ENCODE measurements at places on chromosomes 3 and 15. TPM values are rescaled to one million over a fixed set of nuclear protein-coding genes. Genes with fewer than 3 reads are reported as not detected.
A peak's percentile ranks its signal among the peaks of the same experiment; 100 is the strongest.

NUP210 gene
- total RNA-seq = 1.9 TPM

GAP43 gene
- total RNA-seq = 0.96 TPM

MAPKBP1 gene
- 22.4 TPM for total RNA-seq

SEMA3F gene
- 9.1 TPM for total RNA-seq

GRCh38 chr15:40310001-40310959 is 2.5 kb upstream of the PLCB2 start:
- no peak for DNase-seq

DNA sequence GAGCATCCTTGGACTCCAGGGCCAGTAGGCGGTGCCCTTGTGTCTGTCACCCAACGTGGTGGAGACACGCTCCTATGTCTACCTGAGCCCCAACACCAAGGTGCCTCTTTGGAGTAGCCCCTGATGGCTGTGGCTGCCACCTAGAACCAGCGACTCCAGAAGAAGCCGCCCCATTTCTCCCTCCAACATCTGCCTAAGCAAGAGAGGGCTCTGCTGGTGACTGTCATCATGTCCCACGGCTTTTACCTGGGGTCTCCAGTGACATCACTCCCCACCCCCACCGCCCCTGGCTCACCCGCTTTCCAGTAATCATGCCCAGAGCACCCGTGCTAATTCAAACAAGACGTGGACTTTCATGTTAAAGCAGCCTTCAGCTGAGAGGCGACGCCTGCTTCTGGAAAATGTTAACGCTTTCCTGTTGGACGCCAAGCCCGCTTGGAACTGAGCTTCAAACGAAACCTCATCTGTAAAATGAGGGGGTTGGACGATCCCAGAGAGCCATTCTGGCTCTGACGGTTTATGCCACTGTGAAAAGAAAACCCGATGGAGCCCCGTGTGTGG is 57.0 kb downstream of the ISG20 start:
- DNase-seq = peak; percentile 69

GRCh38 chr3:31218082-31218481 is 314.6 kb upstream of the STT3B start:
- DNase-seq = no peak

DNA sequence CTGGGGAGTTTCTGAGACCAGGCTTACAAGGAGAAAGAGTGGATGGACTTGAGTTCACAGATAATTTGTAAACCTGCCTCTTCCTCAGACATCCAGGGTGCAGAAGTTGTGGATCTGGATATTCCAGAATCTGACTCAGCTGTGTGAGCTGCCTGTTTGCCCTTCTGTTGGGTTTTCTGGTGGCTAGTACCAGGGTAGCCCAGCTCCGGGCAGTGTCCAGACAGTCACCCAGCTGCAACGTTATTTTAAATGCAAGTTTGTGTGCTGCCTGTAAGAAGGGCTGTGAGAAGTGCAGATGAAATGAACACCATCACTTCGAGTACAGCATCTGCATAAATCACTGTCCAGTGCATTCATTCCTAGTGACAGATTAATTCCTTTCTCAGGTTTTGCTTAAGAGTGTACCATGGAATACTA is 1053.0 kb downstream of the TUSC7 start:
- no peak for DNase-seq

DNA sequence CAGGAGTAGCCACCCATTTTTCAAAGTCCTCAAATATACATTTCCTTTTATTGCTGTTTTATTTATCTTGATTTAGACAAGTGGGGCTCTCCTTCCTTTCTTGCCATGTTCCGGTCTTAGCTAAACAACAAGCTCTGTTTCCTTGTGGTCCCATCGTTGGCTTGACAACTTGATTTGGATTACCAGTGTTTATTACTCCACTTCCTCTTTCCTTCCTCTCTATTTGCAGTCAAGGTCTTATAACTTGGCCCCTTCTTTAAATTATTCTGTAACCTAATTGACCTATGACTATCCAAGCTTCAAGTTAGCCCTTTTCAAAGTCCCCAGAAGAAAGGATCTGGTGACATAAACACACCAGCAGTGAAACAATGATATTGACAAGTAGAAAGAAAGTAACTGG is 130.6 kb upstream of the STT3B start:
- DNase-seq = no peak

- no peak for DNase-seq
Measured at GRCh38 chr3:14457999-14458398, 55.6 kb downstream of the SLC6A6 start.

- DNase-seq = no peak
Measured at GRCh38 chr3:127613406-127613805, 15.2 kb downstream of the MCM2 start.

DNA sequence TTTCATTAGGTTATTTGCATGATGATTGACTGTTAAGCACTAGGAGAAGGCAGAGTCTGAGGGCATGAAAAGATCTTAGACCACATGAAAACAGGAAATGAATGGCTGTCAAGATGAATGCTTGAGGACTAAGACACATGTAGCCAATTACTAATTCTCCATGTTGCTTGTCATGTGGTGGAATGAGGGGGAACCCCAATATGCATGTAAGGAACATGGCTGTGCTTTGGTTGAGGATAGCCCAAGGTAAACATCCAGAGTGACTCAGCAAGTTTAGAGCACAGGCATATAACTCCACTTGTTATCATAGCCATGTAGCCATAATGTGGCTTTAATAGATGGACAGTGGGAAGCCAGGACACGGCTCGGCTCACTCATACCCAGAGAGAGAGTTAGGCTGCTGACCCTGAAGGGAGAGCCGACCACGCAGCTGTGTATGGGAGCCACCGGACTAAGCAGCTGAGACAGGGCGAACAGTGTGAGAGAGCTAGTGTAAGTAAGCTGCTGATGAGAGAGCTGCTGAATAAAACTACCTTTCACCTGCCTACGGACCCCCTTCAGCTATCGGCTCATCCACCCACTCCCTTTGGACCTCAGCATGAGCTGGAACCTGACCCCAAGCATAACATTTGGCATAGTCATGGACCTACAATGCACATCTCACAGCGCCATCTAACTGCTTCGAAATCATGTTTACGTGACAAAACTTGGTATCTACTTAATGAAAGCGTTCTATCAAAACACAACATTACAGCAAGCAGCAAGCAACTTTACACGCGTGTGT is 37.6 kb downstream of the ANO10 start:
- DNase-seq = no peak

DNA sequence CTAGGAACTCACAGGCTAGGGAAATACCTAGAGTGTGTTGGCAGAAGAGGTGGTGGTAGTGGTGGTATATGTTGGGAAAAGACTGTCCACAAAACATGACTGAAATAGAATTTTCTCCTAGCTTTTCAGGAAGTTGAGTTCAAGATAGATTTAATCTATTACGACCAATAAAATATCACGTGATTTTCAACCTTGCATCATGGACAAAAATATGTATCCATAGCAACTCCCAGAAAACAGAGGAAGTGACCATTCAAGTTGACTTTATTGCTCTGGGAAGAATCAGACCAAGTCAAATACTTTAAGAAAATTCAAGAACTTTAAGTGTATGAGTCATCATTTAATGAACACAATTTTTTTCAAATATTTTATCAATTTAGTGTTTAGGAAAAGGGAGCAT is 347.0 kb upstream of the ZNF385D start:
- no peak for DNase-seq

GRCh38 chr15:85706779-85707518 is 87.8 kb downstream of the KLHL25 start:
- peak; percentile 96 for DNase-seq

DNA sequence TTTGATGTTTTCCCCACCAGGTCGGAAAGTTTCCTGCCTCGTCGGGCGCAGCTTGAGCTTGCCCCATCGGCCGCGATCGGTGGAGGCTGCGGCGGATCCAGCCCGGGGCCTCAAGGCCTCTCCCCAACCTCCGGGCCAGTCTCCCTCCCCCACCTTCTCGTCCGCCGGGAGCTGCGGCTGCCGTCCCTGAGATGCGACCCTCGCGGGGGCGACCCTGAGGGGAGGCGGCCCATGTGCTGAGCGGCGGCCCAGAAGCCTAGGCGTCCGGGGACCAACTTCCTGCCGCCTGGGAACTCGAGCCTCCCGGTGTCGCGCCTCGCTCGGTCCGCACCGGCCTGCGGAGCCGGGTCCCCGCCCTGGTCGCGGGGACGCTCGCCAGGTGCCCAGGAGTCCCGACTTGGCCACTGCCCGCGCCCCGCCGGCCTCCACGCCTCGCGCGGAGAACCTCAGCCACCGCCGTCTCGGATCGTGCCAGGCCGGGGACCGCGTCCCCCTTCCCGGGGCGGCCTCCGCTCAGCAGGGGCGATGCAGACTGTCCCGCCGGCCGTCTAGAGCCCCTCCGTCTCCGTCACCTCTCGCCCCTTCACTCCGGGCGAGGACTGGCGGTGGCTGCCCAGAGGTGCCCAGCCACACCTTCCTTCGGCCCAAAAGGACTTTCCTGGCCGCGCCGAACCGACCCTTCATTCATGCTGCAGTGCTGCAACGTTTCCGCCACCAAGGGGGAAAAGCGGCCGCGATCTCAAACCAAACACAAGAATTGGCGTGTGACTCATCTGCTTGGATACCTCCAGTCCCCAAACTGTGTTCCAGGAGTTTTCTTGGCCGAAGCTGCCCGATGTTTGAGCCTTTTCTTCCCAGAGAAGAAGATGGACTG is 656 bp downstream of the SLMAP start:
- DNase-seq = peak; percentile 49

DNA sequence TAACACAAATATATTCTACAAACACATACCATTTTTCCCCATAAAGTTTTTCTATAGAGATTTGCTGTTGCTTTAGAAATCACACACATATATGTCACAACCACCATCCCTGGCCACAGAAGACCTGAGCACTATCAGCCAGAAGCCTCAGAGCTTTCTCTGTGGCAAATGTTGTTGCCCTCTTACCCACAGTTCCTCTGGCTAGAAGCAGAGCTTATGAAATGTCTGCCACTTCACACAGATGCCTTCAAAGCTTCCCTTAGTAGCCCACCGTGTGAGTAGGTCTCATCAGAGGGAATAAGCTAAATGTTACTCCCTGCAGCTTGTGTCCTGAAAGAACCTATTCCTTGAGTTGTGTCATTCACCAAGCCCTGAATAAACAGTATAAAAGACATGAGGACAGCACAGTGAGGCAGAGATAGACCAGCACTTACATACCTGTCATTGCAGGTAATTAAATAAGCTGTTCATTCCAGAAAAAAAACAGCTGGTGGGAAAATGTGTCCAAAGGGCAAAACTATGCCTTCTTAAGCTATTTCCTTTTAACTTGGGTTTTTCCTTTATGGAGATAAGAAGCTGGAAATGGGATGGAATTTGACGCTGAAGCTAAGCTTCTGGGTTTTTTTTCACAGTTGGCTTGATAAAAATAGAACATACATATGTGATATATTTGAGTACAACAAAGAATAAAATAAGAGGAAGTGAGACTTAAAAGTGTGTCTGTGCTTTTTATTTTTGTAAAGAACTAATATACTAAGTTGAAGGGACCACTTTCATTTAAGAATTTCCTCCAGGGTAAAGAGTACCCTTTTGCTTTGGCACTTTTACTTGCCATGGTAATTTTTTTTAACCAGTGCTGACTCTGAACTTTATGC is 391.4 kb downstream of the KCNH8 start:
- peak; percentile 30 for DNase-seq

All from umbilical cord (tissue), 2 donors.